ENCODE measurements at places on chromosomes 1 and 21.

DNA sequence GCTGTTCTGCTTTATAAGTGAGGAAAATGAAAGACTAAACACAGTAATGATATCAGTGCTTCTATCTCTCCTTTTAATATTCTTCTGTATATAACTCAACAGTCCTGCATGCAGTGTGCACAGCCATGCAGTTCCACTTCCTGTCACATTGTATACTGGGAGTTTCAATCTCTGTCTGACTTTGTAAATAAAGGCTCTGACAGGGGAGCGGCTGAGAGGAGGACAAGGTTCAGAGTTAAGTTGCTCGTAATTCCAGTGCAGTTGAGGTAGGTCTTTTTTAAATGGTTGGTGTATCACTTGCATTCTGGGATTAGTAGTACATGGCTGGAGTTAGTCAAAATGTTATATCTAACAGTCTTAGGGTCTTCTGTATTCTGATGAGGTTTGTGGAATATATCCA lies 264.5 kb downstream of the OLFM3 start:
- DNase-seq, result no peak

DNA sequence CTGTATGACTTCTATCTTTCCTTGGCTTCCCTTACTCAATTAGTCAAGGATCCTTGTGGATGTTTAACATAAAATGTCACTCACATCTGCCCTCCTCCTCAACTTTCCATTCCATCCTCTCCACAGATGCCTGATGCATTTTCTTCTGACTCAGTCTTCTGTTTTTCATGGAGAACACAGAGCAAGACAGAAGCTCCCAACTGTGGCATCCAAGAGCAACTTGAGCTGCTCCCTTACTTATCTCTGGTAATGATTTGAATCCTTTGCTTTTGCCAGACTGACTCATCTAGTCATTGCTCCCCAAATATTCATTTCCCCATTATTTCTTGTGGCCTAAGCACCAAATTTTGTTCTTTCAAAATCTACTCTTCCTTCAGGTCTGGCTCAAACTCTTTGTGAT lies 120.6 kb downstream of the LYPLAL1 start:
- no peak for DNase-seq

DNA sequence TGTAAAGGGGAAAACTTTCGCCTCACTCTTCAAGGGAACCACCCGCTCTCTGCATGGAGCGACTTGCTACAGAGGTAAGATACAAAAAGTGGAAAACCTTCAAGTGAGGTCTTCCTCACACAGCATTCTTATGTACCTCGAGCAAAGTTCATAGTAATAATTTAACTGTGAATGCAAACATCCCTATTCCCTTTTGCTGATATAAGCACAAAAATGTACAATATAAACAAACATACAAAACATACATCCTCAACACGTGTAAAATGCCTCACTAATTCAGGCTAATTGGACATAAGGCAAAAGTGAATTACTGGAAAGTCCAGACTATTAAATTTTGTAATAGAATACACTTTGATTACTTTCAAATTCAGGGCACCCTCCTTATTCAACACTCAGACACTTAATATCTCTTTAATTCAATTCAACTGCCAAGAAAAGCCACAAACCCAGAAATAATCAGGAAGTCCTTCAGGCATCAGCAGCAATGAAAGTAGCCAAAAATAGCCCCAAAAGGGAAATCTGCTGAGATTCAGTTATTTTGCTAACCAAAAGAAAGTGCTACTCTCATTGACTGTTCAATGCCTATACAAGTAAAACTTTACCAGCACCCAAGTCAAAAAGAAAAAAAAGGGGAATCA lies 15.2 kb upstream of the LMX1A start:
- no peak for DNase-seq

- DNase-seq, result no peak
These were observed 450.7 kb downstream of the PTPRC start for GRCh38 chr1:199089393-199090122.

DNA sequence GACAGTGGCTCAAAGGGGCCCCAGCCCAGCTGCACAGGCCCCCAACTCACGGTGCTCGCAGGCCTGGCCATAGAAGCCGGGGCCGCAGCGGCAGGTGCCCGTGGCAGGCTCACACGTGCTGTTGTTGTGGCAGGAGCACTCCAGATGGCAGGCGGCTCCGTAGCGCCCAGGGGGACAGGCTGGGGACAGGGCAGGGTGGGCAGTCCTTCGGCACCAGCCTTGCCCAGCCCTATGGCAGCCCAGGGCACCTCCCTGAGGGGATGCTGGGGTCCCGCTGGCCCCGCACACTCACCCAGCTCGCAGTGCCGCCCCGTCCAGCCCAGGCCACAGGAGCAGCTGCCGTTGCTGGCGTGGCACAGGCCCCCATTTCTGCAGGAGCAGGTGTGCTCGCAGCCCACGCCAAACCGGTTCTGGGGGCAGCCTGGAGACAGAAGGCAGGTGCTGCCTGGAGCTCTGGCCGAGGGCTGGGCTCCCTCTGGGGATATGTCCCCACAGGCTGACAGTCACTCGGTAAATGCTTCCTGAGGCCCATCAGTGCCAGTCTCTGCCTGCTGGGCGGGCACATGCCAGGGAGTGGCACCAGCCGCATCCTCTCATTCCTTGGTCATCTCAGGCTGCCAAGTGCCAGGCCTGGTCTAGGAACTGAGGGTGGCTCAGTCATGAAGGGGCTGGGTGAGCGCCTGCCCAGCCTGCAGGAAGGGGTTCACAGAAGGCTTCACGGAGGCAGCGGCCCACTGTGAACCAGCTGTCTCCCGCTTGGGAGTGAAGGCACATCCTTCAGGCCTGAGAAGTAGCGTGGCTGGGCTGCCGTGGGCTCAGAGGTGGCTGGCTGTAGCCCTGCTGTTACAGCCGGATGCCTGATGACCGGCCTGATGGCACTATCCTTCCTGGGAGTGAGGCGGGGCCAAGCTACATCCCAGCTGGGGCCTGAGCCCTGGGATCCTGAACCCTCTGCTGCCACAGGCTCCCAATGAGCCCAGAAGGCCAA lies 40.1 kb downstream of the ARHGEF16 start:
- no peak for DNase-seq
